ENCODE measurements at places on chromosomes 5 and 9.

DNA sequence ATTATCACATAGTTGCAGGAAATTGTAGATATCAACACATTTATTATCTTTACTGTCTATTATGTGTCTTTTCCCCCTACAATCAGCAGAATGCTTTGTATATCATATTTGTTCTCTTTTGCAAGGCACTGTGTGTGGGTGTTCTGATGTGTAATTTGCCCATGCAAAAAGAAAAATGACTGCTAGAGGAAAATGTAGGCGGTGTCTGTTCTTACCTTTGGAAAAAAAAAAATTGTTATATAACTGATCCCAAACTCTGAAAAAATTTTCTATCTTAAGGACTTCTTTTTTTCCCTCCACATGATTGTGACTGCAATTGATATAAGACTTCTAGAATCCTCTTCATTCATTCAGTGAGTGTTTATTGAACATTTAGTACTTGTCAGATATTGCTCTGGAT is 24.5 kb downstream of the MRPS30 start:
- no peak for DNase-seq

DNA sequence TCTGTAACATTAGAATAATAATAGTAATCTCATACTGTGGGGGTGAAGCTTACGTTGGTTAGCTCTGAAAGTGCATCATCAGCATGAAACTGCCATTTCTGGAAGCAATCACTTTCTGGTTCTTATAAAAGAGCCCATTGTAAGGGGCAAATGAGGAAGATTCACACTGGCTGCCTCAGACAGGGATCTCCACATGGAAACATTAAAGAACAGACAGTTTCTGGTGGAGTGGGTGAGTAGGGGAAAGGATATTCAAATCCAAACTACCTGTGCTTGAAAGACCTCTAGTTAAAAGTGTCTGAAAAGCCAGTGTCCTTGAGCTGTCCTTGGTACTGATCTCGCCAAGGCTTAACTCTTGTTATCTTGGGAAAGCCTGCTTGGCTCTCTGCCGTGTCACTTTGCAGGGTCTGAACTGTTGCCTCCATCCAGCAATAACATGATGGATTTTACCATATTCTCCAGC is 19.1 kb upstream of the SLC31A2 start:
- no peak for DNase-seq

- no peak for DNase-seq
These were observed 38.1 kb downstream of the LIFR start for GRCh38 chr5:38518341-38518740.

DNA sequence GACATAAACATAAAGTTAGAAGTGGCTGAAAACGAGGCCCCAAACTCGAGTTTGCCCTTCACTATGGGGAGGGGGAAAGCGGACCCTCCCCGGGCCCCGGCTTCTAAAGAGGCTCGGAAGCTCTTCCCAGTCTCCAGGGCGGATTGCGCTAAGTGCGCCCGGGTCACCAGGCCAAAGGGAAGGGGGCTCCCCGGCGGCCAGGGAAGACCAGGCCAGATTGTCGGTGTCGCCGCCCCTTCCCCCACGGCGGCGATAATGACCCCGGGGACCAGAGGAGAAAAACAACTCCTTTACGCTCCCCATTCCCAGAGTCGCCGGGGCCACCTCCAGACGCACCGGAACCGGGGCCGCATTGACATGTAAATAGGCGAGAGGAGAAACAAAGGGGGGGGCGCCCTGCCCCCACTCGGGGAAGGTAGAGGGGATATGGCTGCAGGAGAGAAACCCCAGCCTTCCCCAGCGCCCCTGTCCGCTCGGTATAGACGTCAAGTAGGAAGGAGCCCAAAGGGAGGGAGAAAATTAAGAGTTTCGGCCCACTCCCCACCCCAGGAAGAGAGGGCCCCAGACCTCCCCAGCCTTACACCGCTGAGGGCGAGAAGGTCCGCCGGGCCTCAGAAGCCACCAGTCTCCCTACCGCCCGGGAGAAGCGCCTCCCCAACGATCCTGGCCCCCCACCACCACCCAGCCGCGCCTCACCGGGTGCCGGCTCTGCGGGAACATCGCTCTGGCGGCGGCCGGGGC is 1.7 kb downstream of the TLE1 start:
- DNase-seq, result no peak

GRCh38 chr5:178996156-178996555 is 1.0 kb upstream of the GRM6 start:
- DNase-seq, result no peak

DNA sequence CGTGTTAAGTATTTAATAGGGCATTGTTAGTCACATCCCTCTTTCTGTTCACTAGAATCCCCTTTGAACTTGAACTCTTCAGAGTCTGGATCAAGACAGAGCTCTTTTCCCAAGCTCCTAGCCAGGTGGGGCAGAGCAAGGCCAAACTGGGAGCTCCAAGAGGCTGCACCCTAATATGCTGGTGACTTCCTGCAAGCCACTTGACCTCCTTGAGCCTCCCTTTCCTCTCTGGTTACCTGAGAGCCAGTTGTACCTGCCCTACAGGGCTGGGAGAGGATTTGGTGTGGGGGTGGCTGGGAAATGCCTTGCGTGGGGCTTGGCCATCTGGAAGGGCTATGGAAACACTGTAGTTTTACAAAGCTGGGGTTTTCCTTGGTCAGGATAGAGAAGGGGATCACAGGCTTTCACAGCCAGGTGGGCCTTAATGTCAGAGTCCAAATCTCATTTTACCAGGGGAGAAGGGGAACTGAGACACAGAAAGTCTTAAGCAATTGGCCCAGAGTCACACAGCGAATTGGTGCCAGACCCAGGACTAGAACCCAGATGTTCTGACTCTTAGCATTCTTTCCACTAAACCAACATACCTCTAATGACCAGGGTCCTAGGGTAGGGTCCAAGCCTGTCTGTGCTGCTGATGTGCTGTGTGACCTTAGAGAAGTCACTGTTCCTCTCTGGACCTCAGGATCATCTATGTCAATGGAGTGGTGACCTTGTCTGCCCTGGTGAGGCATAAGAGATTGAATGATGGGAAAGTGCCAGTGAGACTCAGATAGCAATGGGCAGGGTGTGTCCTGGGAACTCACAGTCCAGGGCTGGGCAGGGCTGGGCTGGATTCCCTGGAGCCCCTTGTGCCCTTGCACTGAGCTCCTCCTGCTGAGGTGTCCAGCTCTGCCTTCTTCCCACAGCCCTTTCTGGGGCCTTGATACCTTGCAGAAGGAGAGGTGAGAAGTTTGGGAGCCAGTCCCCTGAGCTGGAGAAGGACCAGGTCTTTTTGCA is 35.8 kb downstream of the GSN start:
- DNase-seq, result no peak

GRCh38 chr9:114278881-114279570 is 43.9 kb upstream of the ORM1 start:
- no peak for DNase-seq

DNA sequence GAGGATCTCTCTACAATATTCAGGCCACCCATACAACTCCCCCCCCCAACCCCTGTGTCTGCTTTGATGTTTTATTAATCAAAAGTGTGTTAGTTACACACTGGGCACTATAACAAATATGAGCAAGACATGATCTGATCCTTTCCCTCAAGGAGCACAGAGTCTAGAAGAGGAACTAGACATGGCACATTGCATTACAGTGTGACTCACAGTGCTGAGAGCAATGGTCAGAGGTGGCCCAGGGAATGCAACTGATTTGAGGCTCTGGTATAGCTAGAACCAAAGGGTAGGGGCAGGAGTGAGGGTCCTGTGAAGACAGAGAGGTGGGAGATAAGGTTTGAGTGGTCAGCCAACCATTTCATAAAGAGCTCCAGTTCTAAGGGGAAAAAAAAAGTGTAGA is 539.2 kb downstream of the ACTL7B start:
- no peak for DNase-seq

DNA sequence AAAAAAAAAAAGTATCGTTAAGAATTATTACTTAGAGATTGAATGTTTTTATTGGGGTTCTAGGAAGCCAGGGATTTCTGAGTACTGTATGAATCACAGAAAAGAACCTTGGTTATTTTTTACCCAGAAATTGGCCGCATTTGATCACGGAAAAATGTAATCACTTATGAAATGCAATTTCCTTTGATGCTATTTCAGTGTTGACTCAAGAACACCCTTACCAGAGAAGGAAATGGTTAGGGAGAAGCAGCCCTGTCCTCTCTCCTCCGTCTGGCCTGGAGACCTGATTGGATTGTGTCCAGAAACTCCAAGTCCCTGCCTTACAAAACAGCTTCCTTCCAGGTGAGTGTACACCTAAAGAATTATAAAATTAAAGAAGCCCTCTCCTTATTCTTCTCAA is 116.7 kb downstream of the MED10 start:
- no peak for DNase-seq

DNA sequence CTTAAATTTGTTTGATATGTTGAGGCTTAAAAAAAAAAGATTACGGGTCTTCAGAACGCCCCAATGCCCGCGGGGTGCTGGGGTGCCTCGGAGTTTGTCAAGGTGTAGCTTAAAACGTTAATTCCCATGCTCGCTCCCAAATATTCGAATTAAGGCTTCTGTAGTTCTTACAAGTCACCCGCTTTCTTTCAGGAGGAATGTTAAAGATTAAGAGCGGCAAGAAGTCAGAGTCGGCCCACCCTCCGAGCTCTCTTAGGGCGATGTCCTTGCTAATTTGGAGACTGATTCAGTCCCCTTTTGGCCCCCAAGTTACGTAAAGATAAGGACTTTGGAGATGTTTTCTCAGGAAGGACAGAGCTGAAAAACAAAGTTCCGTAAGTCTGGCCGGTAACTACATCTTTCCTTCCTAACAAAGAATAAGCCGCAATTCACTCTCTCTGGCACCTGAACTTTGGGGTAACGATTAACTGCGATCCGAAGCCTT is 746 bp upstream of the NPM1 start:
- no peak for DNase-seq

DNA sequence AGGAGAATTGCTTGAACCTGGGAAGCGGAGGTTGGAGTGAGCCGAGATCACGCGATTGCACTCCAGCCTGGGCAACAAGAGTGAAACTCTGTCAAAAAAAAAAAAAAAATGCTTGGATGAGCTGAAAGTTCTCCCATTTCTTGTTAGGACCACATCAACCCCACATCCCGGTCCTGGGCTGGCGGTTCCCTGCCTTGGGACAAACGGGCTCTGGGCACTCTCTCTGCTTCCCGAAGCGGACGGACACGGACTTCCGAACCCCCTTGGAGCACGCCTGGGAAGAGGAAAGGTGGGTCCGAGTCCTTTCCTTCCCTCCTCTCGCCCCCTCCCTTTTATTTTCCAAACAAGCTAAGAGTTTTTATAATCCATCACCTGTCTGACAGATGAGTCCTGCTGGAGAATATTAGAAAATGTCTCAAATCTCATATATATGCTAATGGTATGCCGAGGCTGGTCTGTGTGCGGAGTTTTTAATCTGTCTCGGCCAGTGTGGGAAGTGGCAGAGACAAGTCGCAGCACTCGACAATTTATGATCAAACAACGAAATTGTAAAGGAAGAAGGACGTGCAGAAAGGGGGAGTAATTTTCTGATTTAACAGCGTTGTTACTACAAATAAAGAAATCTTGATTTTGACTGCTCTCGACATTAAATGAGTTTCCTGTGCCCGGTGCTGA is 257.9 kb upstream of the IRX4 start:
- no peak for DNase-seq

DNA sequence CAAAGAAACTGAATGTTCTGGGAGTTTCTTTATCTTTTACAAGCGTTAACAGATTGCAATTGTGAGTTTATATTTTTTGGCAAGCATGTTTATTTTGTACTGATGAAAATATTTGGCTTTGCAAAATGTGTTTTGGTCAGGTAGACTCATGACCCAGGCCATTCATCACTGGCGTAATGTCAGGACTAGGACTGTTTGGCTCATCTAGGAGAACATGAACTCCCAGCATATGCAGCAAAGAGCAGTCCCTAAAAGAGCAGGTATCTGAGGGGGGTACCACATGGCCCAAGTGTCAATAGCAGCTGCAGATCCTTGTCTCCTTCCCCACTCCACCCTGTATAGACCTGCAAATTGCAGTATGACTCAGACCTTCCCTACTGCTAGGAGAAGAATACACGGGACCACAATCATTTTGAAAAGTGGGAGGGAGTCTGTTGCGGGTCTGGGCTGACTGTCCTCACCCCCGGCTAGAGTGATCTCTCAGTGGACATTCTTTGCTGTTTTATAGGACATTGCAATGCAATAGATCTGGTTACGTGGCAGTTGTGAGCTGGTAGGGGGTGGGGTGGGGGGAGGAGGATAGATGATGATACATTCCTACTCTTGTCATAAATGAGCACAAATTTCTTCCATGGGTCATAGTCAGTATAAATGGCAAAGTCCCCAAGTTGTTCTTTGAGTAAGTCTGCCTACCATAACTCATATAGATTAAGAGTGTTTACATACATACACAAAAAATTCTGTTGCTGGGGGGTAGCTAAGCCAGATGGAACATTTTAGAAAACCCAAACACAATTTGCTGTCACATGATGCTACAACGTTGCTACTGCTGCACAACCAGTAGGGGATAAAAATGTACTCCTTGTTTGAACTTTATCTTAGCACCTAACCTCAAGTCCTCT is 20.8 kb upstream of the SNCAIP start:
- DNase-seq, result no peak

- no peak for DNase-seq
These were observed 36.5 kb upstream of the TENT4A start for GRCh38 chr5:6676702-6677101.

GRCh38 chr9:36319183-36319582 is 60.9 kb upstream of the GNE start:
- no peak for DNase-seq

DNA sequence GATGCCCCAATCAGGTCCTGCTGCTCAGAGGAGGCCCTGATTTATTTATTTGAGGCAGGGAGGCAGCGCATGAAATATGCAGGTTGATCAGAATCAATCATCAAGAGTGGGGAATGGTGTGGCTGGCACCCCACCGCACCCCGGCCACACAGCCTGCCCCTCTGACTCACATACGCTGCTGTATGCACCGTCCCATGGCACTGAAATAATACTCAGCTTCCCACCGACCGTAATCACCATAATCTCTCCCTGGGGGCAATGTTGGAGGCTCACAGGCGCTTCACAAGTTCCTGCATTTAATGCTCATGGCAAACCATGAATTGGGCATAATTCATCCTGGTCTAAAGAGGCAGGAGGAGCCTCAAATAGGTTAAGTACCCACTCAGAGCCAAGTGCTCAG is 141.2 kb upstream of the TBC1D2 start:
- no peak for DNase-seq

- no peak for DNase-seq
These were observed 95.7 kb upstream of the ITGA1 start for GRCh38 chr5:52692039-52692438.

DNA sequence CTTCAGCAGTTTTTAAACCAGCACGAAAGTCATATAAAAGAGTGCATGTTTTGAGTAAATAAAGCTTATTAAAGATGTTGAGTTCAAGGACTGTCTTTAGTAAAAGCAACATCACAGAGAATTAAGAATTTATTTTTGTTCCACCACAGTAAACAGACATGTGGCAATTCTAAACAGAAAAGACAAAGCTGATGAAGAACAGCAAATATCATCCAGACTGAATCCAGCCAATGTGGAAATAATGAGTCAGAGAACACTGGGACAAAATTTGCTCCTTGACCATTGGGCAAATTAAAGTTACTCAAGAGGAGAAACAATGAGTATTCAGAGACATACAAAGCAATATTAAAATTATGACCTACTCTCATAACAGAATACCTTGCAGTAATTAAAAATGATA is 28.8 kb downstream of the OR2K2 start:
- DNase-seq, result no peak

Data from activated CD4-positive, alpha-beta T cell treated with anti-CD3 and anti-CD28 coated beads, Interleukin-2, amount 50 U/mL, for 24 hours (primary cell).